CD4-positive, alpha-beta T cell treated with Interleukin-21 for 1 hour (primary cell): ENCODE measurements at places on chromosomes 11 and 22.

DNA sequence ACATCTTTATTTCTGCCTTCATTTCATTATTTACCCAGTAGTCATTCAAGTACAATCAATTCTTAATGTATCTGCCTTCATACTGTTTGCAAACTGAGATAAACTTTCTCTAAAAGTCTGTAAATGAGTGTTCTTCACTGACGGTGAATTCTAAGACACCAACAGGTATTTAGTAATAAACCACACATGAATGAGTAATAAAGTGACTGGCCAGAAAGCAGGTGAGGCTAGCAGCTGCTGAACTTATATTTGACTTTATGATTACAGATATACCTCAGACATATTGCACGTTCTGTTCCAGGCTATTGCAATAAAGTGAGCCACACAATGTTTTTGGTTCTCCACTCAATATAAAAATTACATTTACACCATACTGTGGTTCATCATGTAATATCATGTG lies 1894.0 kb upstream of the RAG2 start:
- no peak for DNase-seq

DNA sequence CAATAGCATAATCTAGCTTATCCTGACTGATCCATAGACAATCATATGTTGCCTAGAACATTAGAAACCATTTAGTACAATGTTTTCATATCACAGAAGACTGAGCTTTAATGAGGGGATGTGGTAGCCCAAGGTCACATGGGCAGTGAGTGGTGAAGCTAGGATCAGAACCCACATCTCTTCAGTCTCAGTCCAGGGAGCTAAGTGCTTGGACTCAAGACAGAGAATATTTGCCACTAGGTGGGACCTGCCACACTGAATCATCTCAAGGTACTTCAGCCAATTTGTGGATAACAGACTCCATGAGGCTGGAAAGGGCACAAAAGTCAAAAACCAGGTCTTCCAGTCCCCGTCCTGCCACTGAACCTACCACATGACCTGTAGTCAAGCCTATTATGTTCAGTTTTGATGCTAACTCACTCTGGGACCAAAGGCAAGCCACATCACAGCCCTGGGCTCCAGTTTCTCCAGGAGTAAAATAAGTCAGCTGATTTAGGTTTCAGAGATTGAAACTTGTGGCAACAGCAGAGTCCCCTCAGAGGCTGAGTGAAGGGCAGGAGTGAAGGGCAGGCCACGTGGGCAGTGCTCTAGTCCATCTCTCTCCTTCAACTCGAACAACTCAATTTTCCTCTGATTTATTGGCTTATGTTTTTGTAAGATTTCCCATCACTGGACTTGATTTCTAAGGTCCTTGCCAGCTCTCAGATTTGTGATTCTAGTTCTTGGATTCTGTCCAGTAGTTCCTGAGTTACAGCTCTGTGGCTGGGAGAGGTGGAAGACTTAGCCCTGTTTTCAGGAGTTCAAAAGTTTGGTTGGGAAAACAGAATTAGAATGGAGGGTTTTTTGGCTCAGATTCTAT lies 84.6 kb upstream of the PHOX2A start:
- no peak for DNase-seq

- DNase-seq, result no peak
These were observed 187.6 kb upstream of the CCDC90B start for GRCh38 chr11:83473743-83474142.

- DNase-seq, result peak; percentile 93
These were observed at the start of gene ARVCF for GRCh38 chr22:20016734-20017621. TSS of gene ARVCF (minus strand) at chr22:20016823. CDS start at chr22:19990794, 26,029 bp downstream.

DNA sequence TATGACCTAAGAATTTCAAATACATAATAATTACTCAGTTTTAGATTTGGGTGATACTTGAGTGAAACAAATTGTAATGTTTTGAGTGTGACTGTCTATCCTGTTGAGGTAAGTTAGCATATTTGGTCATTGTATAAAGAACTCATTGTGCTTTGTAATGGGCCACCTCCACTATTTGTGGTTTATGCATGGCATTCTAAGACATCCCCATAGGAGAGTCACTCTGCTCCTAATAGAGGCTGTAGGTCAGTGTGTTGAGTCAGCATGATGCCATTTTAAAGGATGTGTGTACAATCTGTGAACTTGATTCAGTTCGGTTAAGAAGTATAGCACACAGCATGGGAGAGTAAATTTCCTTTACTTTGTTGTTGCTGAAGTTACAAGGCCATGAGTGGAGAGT lies 1112.4 kb downstream of the JRKL start:
- no peak for DNase-seq

- no peak for DNase-seq
These were observed 13.0 kb downstream of the FAR1 start for GRCh38 chr11:13681446-13681845.

DNA sequence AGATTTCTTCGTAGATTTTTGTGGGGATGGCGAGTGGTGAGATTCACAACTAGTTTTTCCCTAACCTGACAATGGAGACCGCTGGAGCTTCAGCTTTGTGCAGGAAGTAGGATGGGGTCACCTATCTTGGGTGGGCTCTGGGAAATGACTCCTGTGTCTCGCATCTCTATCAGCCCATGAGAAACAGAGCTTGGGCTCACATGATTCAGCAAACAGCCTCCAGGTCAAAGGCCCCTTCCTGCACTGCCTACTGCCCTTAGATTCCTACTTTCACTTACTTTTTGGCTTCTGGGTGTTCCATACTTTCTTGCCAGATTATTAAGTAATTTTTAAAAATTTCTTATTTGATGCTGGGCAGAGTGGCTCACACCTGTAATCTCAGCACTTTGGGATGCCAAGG lies 26.3 kb downstream of the C11orf96 start:
- no peak for DNase-seq

DNA sequence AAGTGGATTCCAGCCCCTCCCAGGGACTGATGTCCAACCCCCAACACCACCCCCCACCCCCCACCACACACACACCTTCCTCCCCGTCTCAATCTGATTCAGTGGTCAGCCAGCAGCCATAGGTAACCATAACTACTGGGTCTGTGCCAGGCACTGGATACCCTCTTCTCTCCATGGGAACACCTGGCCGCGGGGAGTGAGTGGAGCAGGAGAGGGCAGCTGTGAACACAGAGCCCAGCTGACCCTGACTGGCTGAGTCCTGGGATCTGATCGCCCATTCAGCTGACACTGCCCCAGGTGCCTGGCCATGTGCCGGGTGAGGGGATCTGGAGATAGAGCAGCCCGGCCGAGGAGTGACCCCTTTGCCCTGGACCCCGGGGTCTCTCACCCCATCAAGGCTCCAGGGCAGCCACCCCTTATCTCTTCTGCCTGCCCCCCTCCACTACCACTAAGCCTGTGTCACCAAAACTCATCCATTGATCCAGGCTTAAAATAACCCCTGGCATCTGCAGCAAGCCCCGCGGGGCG lies 2.6 kb upstream of the SHISA8 start:
- no peak for DNase-seq

- no peak for DNase-seq
These were observed 163.1 kb downstream of the LARGE1 start for GRCh38 chr22:33757041-33757801.

- DNase-seq, result no peak
These were observed 47.9 kb downstream of the KCNQ1OT1 start for GRCh38 chr11:2651826-2652271.

DNA sequence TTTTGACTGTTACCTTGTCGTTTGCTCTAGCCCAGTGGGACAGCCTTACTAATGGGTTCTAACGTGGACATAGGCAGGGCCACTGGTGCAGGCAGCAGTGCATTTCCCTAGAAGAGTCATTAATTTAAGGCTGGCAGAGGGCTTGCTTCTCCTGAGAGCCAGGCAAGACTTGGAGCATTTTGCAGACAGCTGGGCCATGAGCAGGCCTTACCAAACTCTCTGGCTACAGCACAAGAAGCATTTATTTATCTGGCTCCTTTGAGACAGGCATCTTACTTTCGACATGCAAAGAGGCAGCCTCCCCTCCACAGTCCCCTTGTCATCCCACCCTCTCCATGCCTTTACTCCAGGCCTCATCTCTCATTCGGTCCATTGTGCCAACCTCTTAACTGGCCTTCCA lies 139.9 kb downstream of the CSNK2A3 start:
- DNase-seq, result no peak

DNA sequence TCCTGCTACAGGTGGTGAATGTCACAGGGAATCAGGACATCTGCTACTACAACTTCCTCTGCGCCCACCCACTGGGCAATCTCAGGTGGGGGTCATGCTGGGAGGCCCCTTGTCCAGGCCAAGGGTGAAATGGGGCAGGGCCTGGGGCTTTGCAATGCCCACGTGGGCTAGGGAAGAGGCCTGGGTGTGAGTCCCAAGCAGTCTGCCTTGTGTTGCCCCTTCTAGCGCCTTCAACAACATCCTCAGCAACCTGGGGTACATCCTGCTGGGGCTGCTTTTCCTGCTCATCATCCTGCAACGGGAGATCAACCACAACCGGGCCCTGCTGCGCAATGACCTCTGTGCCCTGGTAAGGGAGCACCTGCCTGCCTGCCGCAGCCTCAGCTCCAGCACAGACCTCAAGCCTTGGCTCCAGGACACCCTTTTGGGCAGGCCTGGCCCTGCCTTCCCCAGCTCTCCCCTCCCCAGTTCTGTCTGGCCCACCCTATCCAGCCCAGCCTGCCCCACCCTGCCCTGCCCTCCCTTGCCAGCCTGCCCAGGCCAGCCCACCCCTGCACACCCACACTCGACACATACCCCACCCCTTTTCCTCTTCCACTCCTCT lies 9.1 kb upstream of the TAGLN start:
- DNase-seq, result no peak

- DNase-seq, result peak; percentile 69
These were observed 30.7 kb downstream of the TOM1 start for GRCh38 chr22:35330258-35330861.

- no peak for DNase-seq
These were observed 8.5 kb downstream of the RAB6A start for GRCh38 chr11:73752216-73752867.

DNA sequence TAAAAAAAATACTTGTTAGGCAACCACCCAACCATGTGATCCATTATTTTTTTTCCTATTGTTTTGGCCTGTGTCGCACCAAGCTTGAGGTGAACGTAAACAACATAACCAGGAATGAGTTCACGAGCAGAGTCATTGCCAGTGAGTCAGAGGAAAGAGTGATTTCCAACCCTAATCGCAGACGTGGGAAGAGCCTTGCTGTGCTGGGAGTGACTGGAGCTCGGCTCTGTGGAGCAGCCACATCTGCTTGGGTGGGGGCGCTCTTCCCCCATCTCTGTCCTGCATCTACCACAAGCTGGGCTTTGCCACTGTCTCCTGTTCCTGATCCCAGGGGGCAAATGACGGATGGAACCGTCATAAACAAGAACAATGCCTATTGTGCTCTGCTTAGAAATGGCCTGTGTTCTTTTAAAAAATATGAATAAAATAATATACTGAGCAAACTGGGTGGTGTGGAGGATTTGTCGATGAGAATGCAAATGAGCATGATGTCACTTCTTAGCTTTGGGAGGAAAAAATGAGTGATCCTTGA lies 210.0 kb downstream of the KIRREL3 start:
- no peak for DNase-seq

- DNase-seq, result no peak
These were observed 56.9 kb upstream of the EIF3D start for GRCh38 chr22:36585841-36586240.

DNA sequence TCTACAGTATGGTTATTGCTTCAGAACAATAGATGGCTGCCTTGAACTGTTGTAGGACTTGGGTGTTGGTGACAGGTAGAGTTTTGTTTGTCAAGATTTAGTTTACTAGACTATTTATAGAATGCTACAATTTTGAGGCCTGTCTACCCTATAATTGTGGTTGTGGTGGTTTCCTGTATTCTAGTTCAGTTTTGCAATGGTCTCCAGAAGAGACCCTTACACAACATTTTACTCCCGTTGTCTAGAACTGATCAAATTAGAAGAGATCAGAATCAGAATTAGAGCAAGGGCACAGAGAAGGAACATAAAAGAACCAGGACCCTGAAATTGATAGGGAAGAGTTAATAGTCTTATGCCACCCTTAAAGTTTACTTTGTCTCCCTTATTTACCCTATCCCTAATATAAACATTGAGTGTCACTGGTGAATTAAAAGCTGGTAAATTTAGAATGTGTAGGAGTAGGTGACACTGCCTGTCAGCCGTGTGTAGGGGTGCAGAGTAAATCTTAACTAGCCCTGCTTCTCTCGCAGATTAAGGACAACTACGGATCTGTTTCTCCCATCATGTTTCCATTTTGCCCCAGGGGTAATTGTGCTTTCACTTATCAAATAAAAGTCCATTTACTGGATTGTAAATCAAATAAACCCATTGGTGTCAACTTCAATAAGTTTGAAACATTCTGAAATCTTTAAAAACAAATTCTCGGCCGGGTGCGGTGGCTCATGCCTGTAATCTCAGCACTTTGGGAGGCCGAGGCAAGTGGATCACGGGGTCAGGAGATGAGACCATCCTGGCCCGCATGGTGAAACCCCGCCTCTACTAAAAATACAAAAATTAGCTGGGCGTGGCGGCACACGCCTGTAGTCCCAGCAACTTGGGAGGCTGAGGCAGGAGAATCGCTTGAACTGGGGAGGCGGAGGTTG lies 10.9 kb upstream of the PHLDB1 start:
- no peak for DNase-seq

- no peak for DNase-seq
These were observed 179.3 kb upstream of the B3GAT1 start for GRCh38 chr11:134591338-134591737.

GRCh38 chr22:41828516-41828915 lies 4.4 kb upstream of the SREBF2 start:
- no peak for DNase-seq

DNA sequence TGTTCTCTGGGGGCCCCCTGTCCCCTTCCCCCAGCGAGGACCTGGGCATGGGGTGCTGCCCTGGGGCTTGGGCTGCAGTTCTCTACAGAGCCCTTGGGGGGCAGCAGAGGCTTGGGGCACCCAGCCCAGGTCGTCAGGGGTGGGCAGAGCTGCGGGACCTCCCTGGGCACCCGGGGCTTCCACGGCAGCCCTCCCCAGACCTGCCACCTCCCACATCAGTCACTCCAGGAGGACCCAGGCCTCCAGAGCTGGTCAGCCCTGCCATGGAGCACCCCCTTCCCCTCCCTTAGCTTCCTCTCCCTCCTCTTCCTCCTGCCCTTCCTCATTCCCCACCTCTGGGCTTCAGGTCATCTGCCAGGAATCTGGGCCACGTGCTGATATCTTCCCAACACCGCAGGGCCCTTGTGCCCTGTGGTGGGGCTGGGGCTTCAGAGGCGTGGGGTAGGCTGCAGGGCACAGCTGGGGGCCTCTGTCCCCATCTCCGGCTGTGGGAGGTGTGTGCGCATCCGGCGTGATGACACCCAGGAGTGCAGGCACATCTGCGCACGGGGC lies 5.8 kb downstream of the TSPAN4 start:
- DNase-seq, result peak; percentile 71

GRCh38 chr22:41919357-41920224 lies 4.7 kb upstream of the SHISA8 start:
- DNase-seq, result peak; percentile 52

- DNase-seq, result no peak
These were observed 188 bp upstream of the MTNR1B start for GRCh38 chr11:92969293-92969633.

GRCh38 chr11:132601875-132602274 lies 930.4 kb downstream of the OPCML start:
- no peak for DNase-seq

GRCh38 chr22:25078591-25078990 lies 121.1 kb upstream of the CRYBB3 start:
- no peak for DNase-seq
